HFF-Myc (cell line): ENCODE measurements at places on chromosomes 11 and 22.

GRCh38 chr11:9187616-9188015 is 77.5 kb downstream of the DENND5A start:
- no peak for DNase-seq

DNA sequence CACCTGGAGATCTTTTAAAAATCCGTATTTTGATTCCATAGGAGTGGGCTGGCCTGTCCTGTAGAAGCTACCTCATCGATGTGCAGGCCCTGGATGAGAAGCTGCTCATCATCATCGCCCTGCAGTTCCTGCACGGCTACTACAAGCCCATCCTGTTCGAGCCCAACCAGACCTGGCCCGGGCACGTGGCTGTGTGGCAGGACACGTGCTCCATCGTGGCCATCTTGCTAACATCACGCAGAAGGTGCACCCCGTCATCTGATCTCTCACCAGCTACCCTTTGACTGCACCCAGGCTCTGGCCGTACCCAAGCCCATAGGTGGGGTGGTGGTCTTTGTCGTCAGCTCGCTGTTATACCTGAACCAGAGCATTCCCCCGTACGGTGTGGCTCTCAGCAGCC is 14.2 kb upstream of the SLC5A4 start:
- no peak for DNase-seq

DNA sequence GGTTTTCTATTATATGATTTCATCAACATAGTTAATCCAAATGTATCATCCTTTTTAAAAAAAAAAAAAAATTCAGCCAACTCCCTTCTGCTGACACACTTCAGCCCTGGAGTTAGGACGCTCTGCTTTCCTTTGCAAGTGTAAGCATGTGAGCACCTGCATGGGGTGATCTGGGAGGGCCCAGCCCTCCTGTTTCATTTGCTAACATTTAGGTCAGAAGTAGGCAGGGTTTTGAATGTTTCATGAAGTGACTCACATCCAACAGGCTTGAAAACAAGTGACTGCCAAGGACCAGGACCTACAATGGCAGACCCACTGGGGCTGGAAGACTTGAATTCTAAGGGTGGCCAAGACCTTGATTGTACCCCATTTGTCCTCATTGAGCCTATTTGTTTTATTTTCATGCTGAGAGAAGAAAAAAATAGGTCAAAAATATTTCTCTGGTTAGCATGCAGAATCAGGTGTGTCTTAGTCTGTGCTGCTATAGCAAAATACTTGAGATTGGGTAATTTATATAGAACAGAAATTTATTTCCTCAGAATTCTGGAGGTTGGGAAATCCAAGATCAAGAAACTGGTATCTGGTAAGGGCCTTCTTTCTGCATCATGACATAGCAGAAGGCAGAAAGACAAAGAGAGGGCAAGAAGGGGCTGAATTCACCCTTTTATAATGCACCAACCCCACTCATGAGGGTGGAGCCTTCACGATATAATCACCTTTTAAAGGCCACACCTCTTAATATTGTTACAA is 137.6 kb downstream of the CD44 start:
- no peak for DNase-seq

GRCh38 chr22:30870451-30871345 is 97.9 kb downstream of the MORC2 start:
- DNase-seq = no peak

DNA sequence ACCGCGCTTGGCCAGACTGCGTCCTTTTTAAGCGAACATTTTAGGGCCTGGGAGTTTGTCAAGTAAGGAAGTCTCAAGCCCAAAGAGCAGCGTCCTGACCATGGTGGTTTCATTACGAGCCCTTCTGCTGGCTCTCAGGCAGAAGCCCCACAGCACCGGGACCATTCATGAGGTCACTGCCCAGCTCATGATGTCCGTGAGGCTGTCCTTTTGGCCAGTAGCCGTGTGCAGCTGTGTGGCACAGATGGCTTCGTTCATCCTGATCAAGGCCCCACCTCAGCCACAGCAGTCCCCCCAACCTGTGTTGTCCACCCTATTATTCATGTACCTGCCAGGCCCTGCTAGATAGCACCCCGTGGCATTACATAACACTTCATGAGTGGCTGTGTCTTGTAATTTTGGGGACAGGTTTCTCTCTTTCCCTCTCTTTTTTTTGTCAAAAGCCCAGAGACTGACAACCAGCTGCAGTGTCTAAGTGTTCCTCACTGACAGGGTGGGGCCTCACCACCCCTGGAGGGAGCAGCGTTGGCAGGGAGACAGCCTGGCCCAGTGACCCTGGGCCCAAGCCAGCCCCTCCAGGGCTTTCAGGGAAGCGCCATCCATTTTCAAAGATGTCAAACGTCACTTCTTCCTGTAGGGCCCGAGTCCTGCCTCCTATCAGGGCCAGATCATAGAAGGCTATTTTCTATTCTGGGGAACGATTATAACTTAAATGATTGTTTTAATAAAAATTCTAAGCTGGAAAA is 21.8 kb upstream of the CABP7 start:
- no peak for DNase-seq

- no peak for DNase-seq
Observed at GRCh38 chr11:36069576-36070212, 125.8 kb downstream of the LDLRAD3 start.

- DNase-seq = peak; percentile 42
Observed at GRCh38 chr22:36415415-36416168, 27.8 kb upstream of the MYH9 start.

DNA sequence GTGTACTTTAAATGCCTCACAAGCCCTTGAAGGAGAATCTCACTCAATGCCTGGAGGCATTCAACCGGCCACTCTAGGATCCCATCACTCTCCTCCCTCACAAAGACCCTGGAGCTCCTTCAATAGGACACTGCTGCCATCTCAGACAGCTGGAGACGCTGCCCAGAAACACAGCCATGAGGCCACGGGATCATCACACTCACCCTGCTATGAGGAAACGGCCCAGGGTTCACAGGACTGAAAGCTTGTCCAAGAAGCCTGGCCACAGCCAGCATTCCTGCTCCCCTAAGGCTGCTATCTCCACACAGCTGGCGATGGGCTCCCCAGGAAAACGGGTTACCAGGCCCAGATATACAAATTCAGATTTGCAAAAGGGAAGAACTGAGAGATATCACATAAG is 13.2 kb downstream of the CARS1 start:
- DNase-seq = no peak

DNA sequence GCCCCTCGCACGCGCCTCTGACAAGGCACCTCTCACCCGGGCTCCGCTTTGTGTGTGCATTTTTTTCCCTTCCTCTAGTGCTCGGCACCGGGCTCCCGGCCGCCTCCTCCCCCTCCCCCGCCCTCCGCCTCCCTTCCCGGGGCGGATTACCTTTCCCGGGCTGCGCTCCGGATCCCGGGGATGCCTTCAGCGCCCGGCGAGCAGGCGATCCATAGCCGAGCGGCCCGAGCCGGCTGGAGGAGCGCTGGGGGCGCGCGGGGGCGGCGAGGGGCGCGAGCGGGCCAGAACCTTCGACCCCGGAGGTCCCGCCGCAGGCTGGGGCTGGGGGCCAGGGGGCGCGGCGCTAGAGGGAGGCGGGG is 282 bp downstream of the MPPED2 start:
- DNase-seq = no peak

- DNase-seq = no peak
Observed at GRCh38 chr11:65399845-65400244, 13.4 kb downstream of the FRMD8 start.

DNA sequence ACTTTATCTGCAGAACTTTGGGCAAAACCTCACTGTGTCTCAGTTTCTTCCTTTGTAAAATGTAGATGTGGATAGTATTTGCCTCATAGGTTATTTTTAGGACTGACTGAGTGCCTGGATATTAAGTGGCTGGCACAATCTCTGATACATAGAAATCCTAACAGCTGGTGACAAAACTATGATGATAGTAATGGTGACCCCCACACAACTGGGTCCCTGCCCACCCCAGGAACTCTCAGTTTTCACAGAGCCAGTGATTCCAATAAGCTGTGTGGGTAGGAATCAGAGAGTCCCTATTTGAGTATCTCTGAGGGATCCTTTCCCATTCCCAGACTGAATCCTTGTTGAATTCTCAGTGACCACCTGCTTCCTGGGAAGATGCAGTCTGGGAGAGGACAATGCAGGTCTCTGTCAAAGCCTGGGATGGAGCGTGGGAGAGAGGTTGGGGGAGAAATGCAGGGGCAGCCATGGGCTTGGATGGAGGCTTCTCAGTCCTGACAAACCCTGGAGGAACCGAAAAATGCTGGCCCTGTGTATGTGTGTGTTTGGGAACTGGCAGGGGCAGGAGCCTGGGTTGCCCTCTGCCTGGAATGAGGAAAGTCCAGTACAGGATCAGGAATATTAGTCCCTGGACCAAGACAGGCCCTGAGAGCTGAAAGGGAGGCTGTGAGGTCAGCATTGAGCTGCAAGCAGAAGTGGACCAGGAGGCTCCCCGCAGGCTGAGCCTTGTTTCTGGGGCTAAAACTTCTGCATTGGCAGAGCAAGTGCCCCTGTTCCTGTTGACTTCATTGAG is 6.1 kb upstream of the P2RY6 start:
- DNase-seq = no peak

GRCh38 chr11:23236826-23237555 is 376.7 kb upstream of the CCDC179 start:
- no peak for DNase-seq

- no peak for DNase-seq
Observed at GRCh38 chr11:119350302-119350701, 3.8 kb upstream of the MFRP start.

GRCh38 chr11:129815596-129816461 is at the start of gene TMEM45B:
Gene TMEM45B, plus strand, starts transcription at chr11:129815848. Its CDS starts 36,635 bp downstream, at chr11:129852483.
- no peak for DNase-seq

- no peak for DNase-seq
Observed at GRCh38 chr11:126501641-126502040, 146.2 kb downstream of the ST3GAL4 start.

DNA sequence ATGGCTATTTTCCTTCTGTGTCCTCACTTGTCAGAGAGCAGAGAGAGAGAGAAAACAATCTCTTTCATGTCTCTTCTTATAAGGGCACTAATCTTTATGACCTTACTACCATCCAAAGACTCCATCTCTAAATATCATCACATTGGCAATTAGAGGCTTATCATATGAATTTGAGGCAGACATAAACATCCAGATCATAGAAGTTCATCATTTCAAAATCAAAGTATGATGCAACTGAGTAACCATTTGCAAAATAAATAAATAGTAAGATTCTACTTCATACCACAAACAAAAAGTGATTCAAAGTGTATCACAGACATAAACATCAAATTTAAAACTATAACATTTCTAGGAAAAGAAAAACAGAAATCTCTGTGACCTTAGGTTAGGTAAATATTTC is 504.7 kb upstream of the ARHGAP42 start:
- DNase-seq = no peak

GRCh38 chr22:37289156-37289735 is 6.9 kb downstream of the CYTH4 start:
- DNase-seq = no peak

- DNase-seq = no peak
Observed at GRCh38 chr11:82837650-82838049, 62.6 kb downstream of the PRCP start.

- no peak for DNase-seq
Observed at GRCh38 chr22:47618180-47619010, 855.9 kb downstream of the TBC1D22A start.

DNA sequence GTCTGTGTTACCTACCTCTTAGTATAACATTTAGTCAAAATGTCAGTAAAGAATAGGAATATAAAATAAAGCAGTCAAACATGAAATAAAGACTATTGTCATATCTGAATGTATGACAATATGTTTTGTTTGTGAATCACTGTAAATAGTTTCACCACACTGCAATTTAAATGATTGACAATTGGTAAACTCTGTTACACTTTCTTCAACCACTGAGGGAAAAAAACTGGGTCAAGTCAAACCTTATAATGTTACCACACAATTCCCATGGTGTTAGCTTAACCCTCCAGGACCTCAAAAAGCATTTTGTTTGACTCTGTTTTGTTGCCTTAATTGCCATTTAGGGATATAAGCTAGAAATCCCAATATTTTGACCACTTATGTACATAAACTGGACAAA is 10.5 kb upstream of the MMP13 start:
- no peak for DNase-seq
